ENCODE measurements at places on chromosomes 3 and 15.

DNA sequence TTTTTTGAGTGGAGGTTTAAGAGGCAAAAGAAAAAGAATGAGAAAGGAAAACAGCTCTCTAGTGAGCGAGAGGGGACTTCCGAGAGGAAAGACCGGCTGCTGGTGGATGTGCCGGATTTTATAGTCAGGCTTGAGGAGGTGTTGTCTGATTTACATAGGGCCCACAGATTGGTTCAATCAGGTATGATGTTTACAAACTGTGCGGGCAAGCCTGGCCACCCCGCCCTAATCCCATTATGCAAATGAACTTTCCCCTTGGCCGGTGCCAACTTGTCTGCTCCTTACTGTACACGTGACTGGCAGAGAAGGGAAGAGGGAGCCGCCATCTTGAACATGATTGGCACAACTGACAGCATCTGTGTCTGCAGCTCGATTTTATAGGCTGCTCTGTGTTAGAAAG is 44.7 kb downstream of the FAM43A start:
- DNase-seq = no peak

- DNase-seq = no peak
Observed at GRCh38 chr3:173398111-173398479, 551 bp downstream of the NLGN1 start.

- no peak for DNase-seq
Observed at GRCh38 chr15:69647142-69647513, 194.5 kb downstream of the RPLP1 start.

GRCh38 chr3:100761211-100761942 is 52.1 kb downstream of the TFG start:
- DNase-seq = peak; percentile 6

GRCh38 chr15:83604549-83604948 is 49.4 kb upstream of the ADAMTSL3 start:
- no peak for DNase-seq

DNA sequence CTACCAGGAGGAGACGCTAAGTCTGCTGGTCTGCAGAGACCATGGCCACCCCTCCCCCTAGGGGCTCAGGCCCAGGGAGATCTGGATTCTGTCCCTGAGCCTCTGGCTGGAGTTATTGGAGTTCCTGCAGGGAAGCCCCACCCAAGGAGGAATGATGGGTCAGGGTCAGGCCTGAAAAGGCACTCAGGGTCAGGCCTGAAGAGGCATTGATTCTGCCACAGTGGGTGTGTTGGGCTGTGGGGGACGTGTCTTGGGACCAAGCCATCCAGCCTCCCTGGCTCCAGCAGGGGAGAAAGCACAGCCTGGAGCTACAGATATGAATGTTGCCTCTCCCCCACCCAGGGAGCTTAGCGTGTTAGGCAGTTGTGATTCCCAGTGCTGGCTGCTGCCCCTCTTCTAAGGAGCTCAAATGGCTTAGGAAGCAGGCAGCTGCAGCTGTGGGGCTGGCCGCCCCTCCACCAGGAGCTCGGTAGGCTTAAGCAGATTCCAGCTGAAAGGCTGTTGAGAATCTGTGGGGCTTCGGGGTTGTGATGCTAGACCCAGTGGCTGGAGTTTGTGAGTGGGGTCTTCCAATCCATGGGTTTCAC is 176.7 kb downstream of the CHL1 start:
- no peak for DNase-seq

GRCh38 chr15:60647246-60647645 is 168.3 kb upstream of the ICE2 start:
- DNase-seq = no peak

DNA sequence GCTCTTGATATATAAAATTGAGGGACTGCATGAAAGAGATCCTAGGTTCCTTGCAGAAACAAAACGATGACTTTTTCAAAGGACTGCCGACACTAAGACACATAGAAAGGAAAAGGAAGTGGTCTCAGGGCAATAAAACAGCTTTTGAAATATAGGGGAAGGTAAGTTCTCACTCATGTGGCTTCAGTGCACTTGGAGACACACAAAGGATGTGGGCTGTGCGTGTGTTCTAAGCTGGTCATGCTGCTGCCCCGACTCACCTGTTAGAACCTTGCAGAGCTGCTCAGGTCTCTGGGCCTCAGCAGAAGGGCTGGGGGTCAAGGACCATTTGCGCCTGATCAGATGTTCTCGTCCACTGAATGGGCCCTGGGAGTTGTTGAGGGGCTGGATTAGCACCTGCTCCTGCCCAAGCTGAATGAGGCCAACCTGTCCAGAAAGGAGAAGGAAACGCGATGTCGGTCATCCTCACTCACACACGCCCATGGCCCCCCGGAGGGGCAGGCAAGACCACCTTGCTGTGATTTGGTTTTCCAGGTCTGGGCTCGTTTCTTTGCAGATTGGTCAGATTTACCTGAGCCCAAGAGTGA is 11.1 kb downstream of the ADAMTS17 start:
- no peak for DNase-seq

All from GM12892 (cell line).